Activated B cell treated with CpG ODN at 0.5 μM for 24 hours (primary cell): ENCODE measurements at places on chromosomes 2 and 18. TPM values are rescaled to one million over a fixed set of nuclear protein-coding genes. Genes with fewer than 3 reads are reported as not detected.

DNA sequence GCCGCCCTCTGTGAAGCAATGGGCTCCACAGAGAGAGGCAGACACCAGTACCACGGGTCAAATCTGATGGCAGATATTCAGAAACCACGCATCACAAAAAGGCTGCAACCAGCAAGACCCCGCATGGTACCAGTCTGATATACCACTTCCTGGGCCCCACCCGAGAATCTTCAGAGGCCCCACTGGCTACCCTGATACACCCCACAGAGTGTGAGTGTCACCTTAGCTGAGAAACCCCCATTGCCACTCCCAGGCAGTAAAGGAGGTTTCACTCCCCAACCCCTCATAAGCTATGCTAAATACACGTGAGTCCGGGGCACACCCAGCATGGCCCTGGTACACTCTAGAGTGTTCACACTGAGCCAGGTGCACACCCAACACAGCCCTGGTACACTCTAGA is 160.0 kb downstream of the EIPR1 start:
- H3K4me1 ChIP-seq = peaks cover 3% of the 10 kb centered on the region
- H3K36me3 ChIP-seq = peaks cover 11% of the 10 kb centered on the region
- DNase-seq = no peak
- no peaks in the 10 kb centered on the region for H3K27me3 ChIP-seq
- H3K27ac ChIP-seq = no peak overlapping the region
- H3K4me3 ChIP-seq = no peak overlapping the region

- H3K4me3 ChIP-seq = no peak overlapping the region
- no peak for DNase-seq
- no peaks in the 10 kb centered on the region for H3K27me3 ChIP-seq
- no peaks in the 10 kb centered on the region for H3K36me3 ChIP-seq
- H3K4me1 ChIP-seq = peaks cover 22% of the 10 kb centered on the region
These were observed 121.1 kb upstream of the KLHL14 start for GRCh38 chr18:32893915-32894314.

DNA sequence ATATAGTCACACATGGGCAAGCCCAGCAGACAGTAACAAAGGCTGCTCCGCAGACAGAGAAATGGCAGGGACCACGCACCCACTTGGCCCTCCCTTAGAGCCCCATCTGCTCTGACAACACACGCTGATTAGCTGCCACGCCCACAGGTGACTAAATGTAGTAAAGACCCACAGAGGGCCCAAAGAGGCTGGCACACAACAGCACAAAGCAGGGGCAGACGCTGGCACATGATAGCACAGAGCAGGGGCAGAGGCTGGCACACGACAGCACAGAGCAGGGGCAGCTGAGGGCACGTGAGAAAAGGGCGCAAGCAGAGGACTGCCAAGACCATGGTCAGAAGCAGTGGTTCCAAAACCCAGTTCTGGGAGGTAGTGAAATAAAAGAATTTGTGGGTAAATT is 10.6 kb downstream of the AFG3L2 start:
- H3K4me3 ChIP-seq = no peak overlapping the region
- no peak overlapping the region for H3K27ac ChIP-seq
- DNase-seq = no peak
- H3K27me3 ChIP-seq = no peaks in the 10 kb centered on the region

GRCh38 chr18:12531749-12532148 is 124.0 kb downstream of the PRELID3A start:
- H3K27ac ChIP-seq = no peak overlapping the region
- H3K27me3 ChIP-seq = no peaks in the 10 kb centered on the region
- DNase-seq = no peak
- no peak overlapping the region for H3K4me3 ChIP-seq
- H3K4me1 ChIP-seq = no peaks in the 10 kb centered on the region

- no peaks in the 10 kb centered on the region for H3K36me3 ChIP-seq
- H3K4me3 ChIP-seq = no peak overlapping the region
- no peaks in the 10 kb centered on the region for H3K4me1 ChIP-seq
These were observed 353.8 kb downstream of the INSIG2 start for GRCh38 chr2:118442046-118442445.

- H3K36me3 ChIP-seq = no peaks in the 10 kb centered on the region
- H3K27ac ChIP-seq = no peak overlapping the region
- no peaks in the 10 kb centered on the region for H3K4me1 ChIP-seq
- H3K27me3 ChIP-seq = peaks cover 5% of the 10 kb centered on the region
- no peak overlapping the region for H3K4me3 ChIP-seq
These were observed 32.1 kb downstream of the TNFRSF11A start for GRCh38 chr18:62357079-62357719.

- H3K27ac ChIP-seq = peak within 1 kb of the TSS; percentile 96
- peaks cover 37% of the 10 kb centered on the region for H3K4me1 ChIP-seq
- DNase-seq = peak; percentile 98
- H3K36me3 ChIP-seq = peaks cover 20% of the 10 kb centered on the region
- no peaks in the 10 kb centered on the region for H3K27me3 ChIP-seq
- H3K4me3 ChIP-seq = peak within 1 kb of the TSS; percentile 94
These were observed at the start of gene RNF103 for GRCh38 chr2:86623494-86624266. Gene RNF103, minus strand, starts transcription at chr2:86623865. Its CDS starts 979 bp downstream, at chr2:86622886.

GRCh38 chr2:203797712-203798111 is 69.9 kb upstream of the CTLA4 start:
- DNase-seq = no peak
- no peak overlapping the region for H3K4me3 ChIP-seq
- H3K27ac ChIP-seq = no peak overlapping the region
- no peaks in the 10 kb centered on the region for H3K4me1 ChIP-seq

GRCh38 chr2:73250872-73251846 is 17.1 kb downstream of the CCT7 start:
- H3K4me1 ChIP-seq = no peaks in the 10 kb centered on the region
- DNase-seq = no peak
- H3K4me3 ChIP-seq = no peak overlapping the region
- no peaks in the 10 kb centered on the region for H3K27me3 ChIP-seq
- H3K27ac ChIP-seq = no peak overlapping the region

DNA sequence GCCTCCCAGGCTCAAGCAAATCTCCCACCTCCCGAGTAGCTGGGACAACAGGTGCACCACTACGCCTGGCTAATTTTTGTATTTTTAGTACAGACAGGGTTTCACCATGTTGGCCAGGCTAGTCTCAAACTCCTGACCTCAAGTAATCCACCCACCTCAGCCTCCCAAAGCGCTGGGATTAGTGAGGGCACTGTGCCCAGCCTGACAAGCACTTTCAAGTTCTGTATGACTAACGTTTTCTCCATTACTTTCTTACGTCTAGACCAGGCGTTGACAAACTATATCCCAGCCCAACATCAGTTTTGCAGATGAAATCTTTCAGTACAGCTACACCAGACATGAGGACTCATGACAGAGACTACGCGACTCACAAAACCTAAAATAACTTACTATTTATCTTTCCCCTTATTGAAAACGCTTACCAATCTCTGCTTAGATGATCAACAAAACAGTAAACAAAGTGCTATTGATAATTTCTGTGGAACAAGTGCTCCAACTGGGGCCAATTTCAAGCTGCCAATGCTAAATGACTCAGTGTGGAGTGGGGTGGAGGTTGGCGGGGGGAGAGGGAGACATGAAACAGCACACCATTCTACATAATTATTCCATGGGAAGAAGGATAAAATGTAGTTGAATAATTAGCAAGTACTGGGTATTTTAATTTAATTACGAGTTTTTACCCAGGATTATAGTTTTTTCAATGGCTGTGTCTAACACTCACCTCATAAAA is 59.1 kb downstream of the SAP130 start:
- no peaks in the 10 kb centered on the region for H3K27me3 ChIP-seq
- no peak overlapping the region for H3K4me3 ChIP-seq
- no peak overlapping the region for H3K27ac ChIP-seq

DNA sequence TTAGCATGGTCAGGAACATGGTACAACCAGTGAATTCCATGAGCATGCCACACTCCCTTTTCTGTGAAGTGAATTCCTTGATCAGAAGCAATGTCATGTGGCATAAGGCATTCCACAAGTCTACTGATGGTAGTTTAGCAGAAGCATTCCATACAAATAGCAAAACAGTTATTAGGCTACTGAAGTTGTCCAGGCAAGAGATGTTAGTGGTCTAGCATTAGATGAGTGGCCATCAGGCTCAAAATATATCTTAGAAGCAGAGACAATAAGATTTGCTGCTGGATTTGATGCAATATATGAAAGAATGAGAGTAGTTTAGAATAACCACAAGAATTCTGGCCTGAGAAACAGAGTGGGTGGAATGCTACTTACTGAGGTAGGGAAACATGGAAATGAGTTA is 355.3 kb upstream of the NRXN1 start:
- no peaks in the 10 kb centered on the region for H3K27me3 ChIP-seq
- H3K4me1 ChIP-seq = no peaks in the 10 kb centered on the region
- H3K27ac ChIP-seq = no peak overlapping the region
- DNase-seq = no peak
- no peaks in the 10 kb centered on the region for H3K36me3 ChIP-seq

GRCh38 chr18:70289351-70290312 is 787 bp downstream of the SOCS6 start:
- peaks cover 24% of the 10 kb centered on the region for H3K27me3 ChIP-seq
- H3K4me3 ChIP-seq = peak overlapping the region; percentile 82
- no peak overlapping the region for H3K27ac ChIP-seq
- no peaks in the 10 kb centered on the region for H3K36me3 ChIP-seq

DNA sequence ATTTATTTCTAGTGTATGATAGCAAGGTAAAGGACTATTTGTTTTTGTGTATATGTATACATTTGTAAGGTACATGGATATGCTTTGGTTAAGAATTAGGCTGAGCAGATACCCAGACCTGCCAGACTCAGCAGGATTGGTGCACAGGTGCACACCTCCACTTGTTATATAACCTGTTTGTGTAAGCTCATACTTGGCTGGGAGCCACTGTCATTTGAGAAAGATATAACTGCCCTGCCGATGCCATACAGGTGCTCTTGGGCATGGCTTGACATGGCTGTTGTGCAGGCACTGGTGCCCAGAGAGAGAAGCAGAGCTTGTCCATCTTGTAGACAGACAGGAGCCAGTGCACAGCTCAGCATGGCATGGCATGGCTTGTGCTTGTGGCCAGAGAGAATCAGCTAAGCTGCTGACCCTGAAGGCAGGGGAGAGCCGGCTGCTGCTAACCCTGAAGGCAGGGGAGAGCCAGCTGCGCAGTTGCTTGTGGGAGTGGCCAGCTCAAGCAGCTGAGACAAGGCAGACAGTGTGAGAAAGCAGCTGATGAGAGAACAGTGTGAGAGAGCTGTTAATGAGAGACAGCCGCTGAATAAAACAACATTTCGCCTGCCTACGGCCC is 136.5 kb downstream of the RNF144A start:
- peak overlapping the region; percentile 4 for H3K27ac ChIP-seq
- H3K36me3 ChIP-seq = no peaks in the 10 kb centered on the region

GRCh38 chr2:231379266-231380215 is 16.0 kb upstream of the B3GNT7 start:
- no peaks in the 10 kb centered on the region for H3K36me3 ChIP-seq
- no peak for DNase-seq
- no peaks in the 10 kb centered on the region for H3K4me1 ChIP-seq

GRCh38 chr2:62998949-62999348 is 51.7 kb upstream of the OTX1 start:
- no peak overlapping the region for H3K27ac ChIP-seq
- H3K4me3 ChIP-seq = no peak overlapping the region
- H3K4me1 ChIP-seq = no peaks in the 10 kb centered on the region
- H3K36me3 ChIP-seq = peaks cover 39% of the 10 kb centered on the region
- no peak for DNase-seq
- H3K27me3 ChIP-seq = no peaks in the 10 kb centered on the region

DNA sequence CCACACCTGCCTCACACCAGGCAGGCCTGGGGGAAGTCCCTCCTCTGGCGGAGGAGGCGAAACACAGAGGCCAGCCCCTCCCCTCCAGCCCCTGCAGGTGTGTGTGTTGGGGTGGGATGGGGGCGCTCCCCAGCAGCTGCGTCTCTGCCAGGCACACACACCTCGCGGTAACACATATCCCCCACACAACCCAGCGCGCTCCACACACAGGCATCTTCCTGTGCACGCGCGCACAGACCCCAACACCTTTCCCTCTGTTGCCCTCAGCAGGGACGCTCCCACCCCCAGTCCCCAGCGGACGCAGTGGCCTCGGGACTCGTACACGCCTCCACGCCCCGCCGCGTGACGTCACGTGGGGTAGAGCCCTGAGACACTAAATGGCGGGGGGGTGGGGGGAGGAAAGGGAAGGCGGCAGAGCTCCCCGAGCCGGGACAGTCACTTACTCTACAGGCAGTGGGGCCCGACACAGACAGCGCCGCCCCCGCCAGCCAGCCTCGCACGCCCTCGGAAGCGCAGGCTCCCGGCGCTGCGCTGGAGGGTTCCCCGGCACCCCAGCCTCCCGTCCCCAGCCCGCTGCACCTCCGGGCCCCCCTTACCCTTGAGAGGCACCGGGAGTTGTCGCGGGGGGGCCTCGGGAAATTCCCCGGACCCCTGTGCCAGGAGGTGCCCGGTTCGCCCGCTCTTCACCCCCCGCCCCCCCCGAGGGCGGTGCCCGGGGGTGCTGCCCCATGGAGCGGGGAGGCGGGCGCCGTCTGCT is at the start of gene WNT10A:
WNT10A (plus strand) TSS at position 751 of the 757 bp plus-strand sequence. CDS start 144 bp downstream, outside the sequence.
- peak within 1 kb of the TSS; percentile 90 for H3K4me3 ChIP-seq
- DNase-seq = peak; percentile 84
- peaks cover 67% of the 10 kb centered on the region for H3K4me1 ChIP-seq

DNA sequence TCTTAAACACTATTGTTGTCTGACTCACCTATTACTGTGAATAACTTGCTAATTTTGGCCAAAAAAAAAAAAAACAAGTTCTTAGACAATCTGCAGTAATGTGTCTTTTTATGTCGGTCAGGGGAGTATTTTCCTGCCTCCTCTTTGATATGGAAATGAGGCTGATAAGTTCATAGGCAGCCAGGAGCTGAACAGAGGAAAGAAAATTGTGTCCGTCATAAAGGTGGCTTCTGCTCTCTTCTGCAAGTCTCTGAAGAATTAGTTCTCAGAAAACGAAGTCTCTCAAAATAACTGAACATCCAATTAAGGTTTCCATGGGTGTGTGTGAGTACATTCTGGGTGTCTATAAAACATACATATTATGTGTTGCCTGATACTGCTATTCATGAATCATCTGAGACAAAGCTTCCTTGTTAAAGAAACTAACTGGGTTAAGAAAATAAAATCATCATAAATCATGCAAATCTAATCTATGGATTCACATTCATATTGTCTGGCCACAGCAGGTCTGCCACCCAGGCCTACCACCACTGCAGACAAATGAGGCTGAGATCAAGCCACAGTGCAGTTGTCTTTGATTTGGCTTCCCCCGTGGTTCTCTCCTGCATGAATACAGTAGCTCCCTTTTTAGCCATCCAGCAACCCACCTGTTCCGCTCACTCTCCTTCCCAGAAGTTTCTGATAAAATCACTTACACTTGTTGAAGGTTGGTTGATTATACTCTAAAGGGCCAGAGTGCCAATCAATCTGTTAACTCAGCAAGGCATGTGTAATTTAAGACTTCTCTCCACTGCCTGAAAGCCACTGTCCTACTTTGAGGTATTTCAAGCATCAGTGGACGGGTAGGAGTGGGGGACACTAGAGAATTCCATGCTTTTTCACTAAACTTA is 19.4 kb upstream of the SP5 start:
- no peak for DNase-seq
- no peaks in the 10 kb centered on the region for H3K36me3 ChIP-seq
- H3K27ac ChIP-seq = no peak overlapping the region
- H3K27me3 ChIP-seq = peaks cover 8% of the 10 kb centered on the region
- H3K4me1 ChIP-seq = no peaks in the 10 kb centered on the region

The YES1 gene
- total RNA-seq = 0.24 and 0.35 TPM in 2 replicates

The SIX2 gene
- total RNA-seq = not detected in 2 replicates

The DES gene
- total RNA-seq = not detected in 2 replicates

The SGO2 gene
- total RNA-seq = 3.3 and 3.8 TPM in 2 replicates

The CELF4 gene
- not detected in 2 replicates for total RNA-seq

The ZNF804A gene
- 1.8 and 2.3 TPM in 2 replicates for total RNA-seq

The FIGN gene
- not detected in 2 replicates for total RNA-seq

The BUB1 gene
- 5.9 and 6.2 TPM in 2 replicates for total RNA-seq

The CD207 gene
- total RNA-seq = not detected in 2 replicates

The RAX gene
- not detected in 2 replicates for total RNA-seq

The GREB1L gene
- total RNA-seq = not detected in 2 replicates
